H1 (cell line): ENCODE measurements at places on chromosomes 6 and 20. TPM values are rescaled to one million over a fixed set of nuclear protein-coding genes. Genes with fewer than 3 reads are reported as not detected.

DNA sequence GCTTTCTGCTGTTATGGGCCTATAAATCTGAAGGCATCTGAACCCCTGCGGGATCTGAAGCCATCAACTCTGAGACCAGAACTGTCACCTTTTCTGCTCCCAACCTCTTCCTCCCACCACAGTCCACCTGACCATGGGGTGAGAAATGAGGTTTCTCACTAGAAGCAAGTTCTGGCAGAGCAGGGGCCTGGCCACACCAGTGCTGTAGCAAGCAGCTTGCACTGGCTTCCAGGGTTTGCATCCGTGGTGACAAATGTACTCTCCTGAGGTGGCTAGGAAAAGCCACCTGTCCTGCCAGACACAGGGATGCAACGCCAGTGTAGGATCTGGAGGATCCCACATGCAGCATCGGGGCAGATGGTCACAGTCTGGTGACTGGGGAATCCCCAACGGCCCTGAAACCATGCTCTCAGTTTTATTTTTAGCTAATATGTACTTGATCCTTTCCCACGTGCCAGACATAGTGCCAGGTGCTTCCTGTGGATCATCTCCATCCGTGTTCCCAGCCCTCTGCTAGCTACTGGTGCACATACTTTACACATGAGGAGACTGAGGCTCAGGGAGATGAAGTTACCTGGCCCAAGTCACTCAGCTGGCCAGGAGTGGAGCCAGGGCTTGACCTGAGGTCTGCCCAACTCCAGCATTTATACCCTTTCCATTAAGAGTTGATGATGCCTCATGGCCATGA lies 122.1 kb upstream of the SPACA1 start:
- no peak overlapping the region for H3K27ac ChIP-seq
- H3K4me3 ChIP-seq: no peak overlapping the region
- no peaks in the 10 kb centered on the region for H3K27me3 ChIP-seq
- no peaks in the 10 kb centered on the region for H3K36me3 ChIP-seq
- no peak for DNase-seq
- H3K4me1 ChIP-seq: no peaks in the 10 kb centered on the region

DNA sequence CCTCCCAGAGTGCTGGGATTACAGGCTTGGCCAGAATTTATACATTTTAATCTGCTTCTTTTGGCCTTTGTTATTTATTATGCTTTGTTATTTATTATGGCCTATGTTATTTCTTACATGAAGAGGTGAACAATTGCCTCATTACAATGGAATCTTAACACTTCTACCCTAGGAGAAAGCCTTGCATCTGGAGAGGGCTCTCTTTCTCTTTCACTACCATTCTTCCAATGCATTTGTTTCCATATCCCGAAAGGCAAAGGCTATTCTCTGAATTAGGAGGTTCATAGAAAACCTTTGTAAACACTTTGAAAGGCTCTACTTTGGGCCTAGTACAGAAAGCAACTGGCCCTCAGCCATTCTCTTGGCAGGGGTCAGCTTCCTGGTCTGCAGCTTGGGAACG lies 19.9 kb upstream of the DEK start:
- no peaks in the 10 kb centered on the region for H3K36me3 ChIP-seq
- no peaks in the 10 kb centered on the region for H3K4me1 ChIP-seq
- no peaks in the 10 kb centered on the region for H3K27me3 ChIP-seq
- no peak overlapping the region for H3K4me3 ChIP-seq

GRCh38 chr6:130324657-130325056 lies 41.2 kb upstream of the TMEM200A start:
- H3K27me3 ChIP-seq: no peaks in the 10 kb centered on the region
- no peak overlapping the region for H3K4me3 ChIP-seq
- no peaks in the 10 kb centered on the region for H3K4me1 ChIP-seq

Gene TREM1
- total RNA-seq: not detected in 2 replicates
